ENCODE measurements at places on chromosomes 4 and X. TPM values are rescaled to one million over a fixed set of nuclear protein-coding genes. Genes with fewer than 3 reads are reported as not detected.

Gene PIN4
- polyA plus RNA-seq = 43.1 TPM

Gene SCD5
- polyA plus RNA-seq = 33.1 TPM

Gene TBC1D8B
- polyA plus RNA-seq = 5.3 TPM

Gene AGTR2
- polyA plus RNA-seq = 120 TPM

Gene ARHGAP6
- polyA plus RNA-seq = 15.7 TPM

Gene DRD5
- 0.44 TPM for polyA plus RNA-seq

Gene OGT
- 294 TPM for polyA plus RNA-seq

Gene ADH1A
- polyA plus RNA-seq = 1.5 TPM

Gene TEX13B
- not detected for polyA plus RNA-seq

Gene JAKMIP1
- polyA plus RNA-seq = 0.21 TPM

Gene AMTN
- polyA plus RNA-seq = not detected

Gene FAT4
- polyA plus RNA-seq = 30.4 TPM

Gene FATE1
- polyA plus RNA-seq = not detected

Gene TDO2
- 3.0 TPM for polyA plus RNA-seq

Gene HSD17B10
- 116 TPM for polyA plus RNA-seq
